Fibroblast of the aortic adventitia (primary cell): ENCODE measurements at places on chromosomes 12 and 14.
A peak's percentile ranks its signal among the peaks of the same experiment; 100 is the strongest.

- no peak for DNase-seq
Observed at GRCh38 chr12:2173971-2174370, 121.2 kb downstream of the CACNA1C start.

- DNase-seq = no peak
Observed at GRCh38 chr12:75212072-75212471, 2.4 kb upstream of the KCNC2 start.

GRCh38 chr12:67437011-67437410 is 167.9 kb downstream of the CAND1 start:
- DNase-seq = no peak

DNA sequence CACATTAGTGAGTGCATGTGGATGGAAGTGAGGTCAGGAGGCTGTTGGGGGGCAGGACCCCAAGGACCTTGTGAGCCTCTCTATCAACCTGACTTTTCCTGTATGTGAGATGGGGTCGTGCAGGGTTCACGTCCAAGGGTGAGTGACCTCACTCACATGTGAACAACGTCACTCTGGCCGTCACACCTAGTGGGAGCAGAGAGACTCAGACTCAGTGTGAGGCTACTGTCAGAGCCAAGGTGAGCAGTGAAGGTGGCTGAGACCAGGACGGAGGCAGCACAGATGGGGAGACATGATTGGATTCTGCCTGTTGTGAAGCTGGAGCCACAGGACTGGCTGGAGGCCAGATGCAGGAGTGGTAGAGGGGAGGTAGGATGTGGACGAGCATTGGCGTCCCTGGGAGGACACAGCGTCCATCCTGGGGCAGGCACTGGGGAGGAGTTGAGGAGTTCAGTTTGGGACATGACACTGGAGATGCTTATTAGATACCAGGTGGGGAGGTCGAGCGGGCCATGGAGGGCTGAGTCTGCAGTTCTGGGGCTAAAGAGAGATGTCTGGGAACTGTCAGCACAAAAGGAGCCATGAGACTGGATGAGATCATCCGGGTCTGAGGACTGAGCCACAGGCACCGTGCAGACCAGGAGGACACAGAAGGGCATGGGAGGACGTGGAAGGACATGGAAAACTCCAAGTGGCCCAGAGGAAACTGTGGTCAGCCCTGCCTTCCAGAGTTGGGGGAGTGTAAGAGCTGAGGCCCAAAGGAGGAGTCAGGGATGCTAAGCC is 92.8 kb downstream of the LGMN start:
- DNase-seq = no peak

- no peak for DNase-seq
Observed at GRCh38 chr12:45938566-45938965, 51.8 kb downstream of the SCAF11 start.

GRCh38 chr14:36438883-36439282 is 81.1 kb downstream of the NKX2-1 start:
- DNase-seq = no peak

GRCh38 chr14:50524060-50524459 is 8.3 kb downstream of the MAP4K5 start:
- no peak for DNase-seq

GRCh38 chr12:98741556-98742265 is 96.6 kb downstream of the APAF1 start:
- no peak for DNase-seq

DNA sequence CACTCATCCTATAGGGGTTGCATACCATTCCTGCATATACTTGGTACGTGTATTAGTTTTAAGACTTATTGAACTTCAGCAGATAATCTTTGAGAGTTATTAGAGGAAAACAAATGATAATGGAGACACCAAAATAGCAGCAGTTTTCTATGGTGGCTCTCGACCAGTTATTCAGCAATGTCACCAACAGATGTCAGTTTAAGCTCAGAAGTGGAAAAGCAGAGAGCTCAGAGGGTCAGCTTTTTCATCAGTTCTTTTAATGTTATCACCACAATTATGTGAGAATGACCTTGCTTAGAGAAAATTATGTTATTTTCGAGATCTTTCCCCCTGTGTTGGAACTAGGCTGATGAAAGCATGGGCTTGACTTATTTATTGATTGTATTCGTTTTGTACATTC is 32.0 kb downstream of the PTPN11 start:
- no peak for DNase-seq

GRCh38 chr14:22981090-22981875 is 1.1 kb downstream of the AJUBA start:
- no peak for DNase-seq

DNA sequence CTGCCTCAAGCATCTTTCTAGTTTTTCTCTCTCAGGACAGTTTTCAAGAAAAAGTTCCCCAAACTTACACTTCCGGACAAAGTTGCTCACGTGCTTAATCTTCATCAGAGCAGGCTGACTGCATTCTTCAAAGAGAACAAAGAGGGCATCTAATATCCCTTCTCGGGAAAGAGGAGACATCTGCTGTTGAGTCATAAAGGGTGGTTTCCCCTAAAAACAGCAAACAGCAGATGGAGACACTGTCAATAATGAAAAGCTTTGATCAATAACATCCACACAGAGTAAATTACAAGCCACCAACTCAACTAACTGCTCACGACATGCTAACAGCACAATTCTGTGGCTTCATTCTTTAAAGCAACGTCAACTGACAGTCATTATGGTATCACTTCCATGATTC is 8.1 kb downstream of the CIT start:
- DNase-seq = peak; percentile 21

GRCh38 chr12:79370021-79370420 is 320.7 kb downstream of the PAWR start:
- DNase-seq = peak; percentile 12

DNA sequence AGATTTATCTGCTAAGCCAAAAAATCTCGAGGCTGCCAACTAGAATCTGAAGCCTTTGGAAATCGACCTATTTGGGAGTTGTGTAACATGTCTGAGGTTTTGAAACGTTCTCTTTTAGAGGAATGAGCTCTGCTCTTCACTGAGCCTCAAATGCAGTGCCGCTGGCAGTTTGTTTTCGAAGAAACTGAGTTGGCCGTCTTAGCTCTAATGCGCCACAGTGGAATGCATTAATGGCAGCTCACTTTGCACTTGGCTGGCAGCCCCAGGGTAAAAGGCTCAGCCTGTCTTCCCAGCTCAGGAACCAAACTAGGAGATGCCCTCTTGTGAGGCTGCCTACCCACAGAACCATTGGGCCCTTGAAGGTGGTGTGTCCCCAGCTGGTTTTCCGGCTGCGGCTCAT is 53.8 kb downstream of the SFSWAP start:
- peak; percentile 25 for DNase-seq

DNA sequence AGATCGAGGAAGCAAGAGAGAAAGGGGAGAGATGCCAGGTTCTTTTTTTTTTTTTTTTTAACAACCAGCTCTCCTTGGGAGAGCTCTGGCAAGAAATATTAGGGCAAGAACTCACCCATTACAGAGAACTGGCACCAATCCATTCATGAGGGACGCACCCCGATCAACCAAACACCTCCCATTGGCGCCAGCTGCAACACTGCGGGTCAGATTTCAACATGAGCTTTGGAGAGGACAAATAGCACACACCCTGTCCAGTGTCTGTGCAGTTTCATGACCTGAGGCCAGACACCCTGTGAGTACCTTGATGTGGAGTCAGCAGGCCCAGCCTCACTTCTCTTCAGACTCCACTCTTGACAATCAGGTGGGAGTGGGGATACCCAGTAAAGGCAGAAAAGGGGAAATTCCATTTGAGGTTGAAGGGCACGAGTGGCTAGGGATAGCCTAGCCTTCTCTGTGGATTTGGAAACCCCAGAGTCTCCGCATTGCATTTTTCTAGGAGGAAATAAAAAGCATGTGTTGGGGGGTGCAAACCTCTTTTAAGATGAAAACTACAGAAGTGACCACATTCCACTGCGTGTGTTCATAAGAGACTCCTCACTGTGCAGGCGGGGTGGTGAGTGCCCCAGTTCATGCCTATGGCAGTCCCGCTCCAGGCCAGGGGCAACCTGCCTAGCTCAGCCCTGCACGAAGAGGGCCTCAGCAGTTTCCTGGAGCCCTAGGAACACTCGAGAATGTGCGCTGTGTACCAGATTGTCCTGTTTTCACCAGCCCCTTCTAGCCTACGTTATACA is 42.4 kb upstream of the GPATCH2L start:
- DNase-seq = peak; percentile 40

DNA sequence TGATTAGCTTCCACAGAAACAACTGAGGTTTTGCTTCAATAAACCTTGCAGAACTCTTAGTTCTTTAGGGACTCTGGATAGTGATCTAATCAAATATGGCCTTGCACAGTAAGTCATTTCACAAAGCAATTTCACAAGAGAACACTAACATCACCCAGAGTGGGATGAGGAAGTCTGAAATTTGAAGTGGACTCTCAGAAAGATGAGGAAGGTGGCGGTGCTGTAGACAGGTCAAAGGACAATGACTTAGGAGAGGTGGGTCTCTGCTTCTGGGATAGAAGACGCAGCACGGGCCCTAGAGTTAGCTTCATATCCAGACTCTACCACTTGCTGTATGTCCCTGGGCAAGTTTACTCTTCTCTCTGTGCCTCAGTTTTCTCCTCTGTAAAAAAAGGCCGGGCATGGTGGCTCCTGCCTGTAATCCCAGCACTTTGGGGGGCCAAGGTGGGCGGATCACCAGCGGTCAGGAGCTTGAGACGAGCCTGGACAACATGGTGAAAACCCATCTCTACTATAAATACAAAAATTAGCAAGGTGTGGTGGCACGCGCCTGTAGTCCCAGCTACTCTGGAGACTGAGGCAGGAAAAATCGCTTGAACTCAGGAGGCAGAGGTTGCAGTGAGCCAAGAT is 18.9 kb downstream of the FOS start:
- DNase-seq = no peak

DNA sequence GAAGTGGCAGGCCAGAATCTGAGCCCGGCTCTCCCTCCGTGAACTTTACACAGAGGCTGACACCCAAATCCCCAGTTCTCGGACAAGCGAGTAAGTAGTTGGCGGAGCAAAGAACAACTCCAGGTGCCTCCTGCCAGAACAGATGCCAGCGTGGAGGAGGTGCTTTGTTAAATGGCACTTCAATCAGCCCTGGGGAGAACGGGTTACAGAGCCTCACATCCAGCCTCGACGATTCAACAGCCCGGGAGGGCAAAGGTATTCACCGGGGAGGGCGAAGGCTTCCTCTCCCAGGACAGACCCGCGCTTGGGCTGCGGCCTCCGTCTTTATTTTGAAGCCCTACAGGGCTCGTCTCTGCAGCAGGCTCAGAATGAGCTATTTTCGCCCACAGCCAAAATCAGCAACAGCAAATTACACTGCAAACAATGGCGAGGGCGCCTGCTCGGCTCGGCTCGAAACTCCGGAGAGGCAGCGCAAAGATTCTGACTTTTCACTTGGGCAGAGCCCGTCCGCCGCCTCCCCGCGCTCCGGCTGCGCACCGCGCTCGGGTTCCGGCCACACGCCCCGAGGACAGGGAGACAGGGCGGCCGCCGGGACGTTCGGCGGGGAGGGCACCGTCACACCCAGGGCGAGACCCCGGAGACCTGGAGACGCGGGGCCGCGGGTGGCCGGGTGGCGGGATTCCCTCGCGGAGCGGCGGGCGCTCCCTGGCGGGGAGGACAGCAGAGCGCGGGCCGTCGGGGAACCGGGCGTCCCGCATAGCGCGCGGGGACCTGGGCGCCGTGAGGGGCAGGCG is 811 bp downstream of the TMCC3 start:
- peak; percentile 51 for DNase-seq

GRCh38 chr12:120759591-120760348 is 34.1 kb downstream of the ACADS start:
- no peak for DNase-seq

GRCh38 chr12:13198876-13199275 is 2.4 kb downstream of the EMP1 start:
- DNase-seq = peak; percentile 68

DNA sequence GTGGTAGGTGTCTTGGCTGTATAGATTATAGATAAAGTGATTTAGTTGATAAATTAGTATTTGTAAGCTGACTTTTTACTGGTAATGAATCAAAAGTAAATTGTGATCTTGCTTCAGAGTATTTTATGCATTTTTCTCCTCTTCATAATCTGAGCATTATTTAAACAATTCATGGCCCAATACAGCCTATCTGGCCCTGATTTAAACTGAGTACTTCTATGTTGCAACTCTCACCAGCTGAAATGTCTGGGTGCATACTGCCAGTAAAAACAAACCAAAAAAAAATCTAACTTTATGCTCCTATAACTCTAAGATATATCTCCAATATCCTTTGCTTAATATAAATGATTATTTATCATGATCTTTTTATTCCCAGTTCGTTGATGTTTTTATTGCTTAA is 86.6 kb downstream of the MIA2 start:
- peak; percentile 42 for DNase-seq

DNA sequence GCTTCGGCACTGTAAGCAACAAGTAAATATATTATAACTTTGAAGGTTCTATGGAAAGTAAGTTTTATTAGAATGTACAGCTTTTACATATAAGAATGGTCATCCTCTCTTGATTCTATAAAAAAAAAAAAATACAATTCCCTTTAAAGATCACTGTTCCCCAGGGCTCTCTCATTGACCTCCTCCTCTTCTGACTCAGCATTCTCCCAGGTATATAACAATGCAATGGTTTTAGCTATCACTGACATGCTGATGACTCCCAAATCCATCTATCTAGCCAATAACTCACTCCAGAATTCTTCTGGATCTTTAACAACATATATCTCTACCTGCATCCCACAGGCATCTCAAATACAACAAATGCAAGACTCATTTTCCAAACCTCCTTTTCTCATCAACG is 62.7 kb downstream of the EEA1 start:
- peak; percentile 14 for DNase-seq

- no peak for DNase-seq
Observed at GRCh38 chr14:42174357-42174756, 567.7 kb downstream of the LRFN5 start.

- DNase-seq = peak; percentile 18
Observed at GRCh38 chr14:76090616-76091391, 60.9 kb upstream of the GPATCH2L start.

DNA sequence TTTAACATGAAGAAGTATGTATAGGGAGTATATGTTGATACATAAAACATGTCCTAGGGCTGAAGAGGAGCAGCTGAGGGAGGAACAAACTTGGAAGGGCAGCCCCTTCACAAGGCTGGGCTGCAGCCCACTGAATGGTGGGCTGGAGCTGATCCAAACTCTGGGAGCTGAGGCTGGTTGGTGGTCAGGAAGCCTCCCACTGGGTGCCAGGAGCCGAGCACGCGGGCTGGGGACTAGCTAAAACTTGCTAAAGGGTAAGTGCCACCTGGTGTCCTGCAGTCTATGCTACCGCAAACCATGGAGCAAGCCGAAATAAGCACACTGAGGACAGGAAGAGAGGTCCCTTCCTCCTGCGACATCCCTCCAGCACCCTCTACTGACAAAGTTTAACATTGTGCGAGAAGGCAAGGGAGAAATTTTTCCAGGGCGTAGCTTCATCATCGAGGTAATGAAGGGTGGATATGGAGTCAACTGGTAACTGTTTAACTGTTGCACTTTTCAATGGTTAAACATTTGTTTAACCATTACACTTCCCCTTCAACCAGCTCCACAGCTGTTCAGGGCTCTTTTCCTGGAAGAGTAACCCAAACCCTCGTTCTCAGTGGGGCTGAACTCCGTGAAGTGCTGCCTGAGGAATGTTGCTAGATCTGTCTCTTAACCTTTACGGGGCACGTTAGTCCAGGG is 42.2 kb downstream of the EGLN3 start:
- DNase-seq = no peak

GRCh38 chr14:54728700-54729527 is 162.0 kb downstream of the SAMD4A start:
- no peak for DNase-seq
